ENCODE measurements at places on chromosomes 16 and 17.
A peak's percentile ranks its signal among the peaks of the same experiment; 100 is the strongest.

- no peak overlapping the region for H3K4me3 ChIP-seq
- no peaks in the 10 kb centered on the region for H3K36me3 ChIP-seq
- H3K27me3 ChIP-seq, result peaks cover 5% of the 10 kb centered on the region
Measured at GRCh38 chr16:7303660-7304200, 28.9 kb upstream of the RBFOX1 start.

GRCh38 chr17:82963104-82963950, 116.1 kb upstream of the METRNL start:
- DNase-seq, result peak; percentile 50
- no peak overlapping the region for H3K27ac ChIP-seq
- H3K36me3 ChIP-seq, result peaks cover 14% of the 10 kb centered on the region

GRCh38 chr17:4425398-4425797, 8.3 kb upstream of the SPNS3 start:
- H3K4me1 ChIP-seq, result peaks cover 6% of the 10 kb centered on the region
- H3K27ac ChIP-seq, result no peak overlapping the region
- peaks cover 4% of the 10 kb centered on the region for H3K27me3 ChIP-seq
- DNase-seq, result no peak

DNA sequence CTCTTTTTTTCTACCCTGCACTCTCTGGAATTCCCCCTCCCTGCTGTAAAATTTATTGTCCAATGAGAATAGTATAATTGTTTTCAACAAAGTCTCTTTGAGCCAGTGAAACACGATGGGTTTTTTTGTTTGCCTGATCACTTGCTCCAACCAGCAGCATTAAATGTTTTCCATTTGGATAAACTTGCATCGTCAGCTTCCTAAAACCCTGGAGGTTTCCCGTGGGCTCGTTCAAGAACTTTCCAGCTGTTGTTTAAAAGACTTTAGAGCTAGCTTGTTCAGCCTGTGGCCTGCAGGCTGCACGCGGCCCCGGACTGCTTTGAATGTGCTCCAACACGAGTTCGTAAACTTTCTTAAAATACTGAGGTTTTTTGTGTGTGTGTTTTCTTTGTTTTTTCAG, 14.9 kb downstream of the NAGPA start:
- H3K4me3 ChIP-seq, result no peak overlapping the region
- no peaks in the 10 kb centered on the region for H3K4me1 ChIP-seq
- no peaks in the 10 kb centered on the region for H3K27me3 ChIP-seq
- no peak for DNase-seq
- H3K27ac ChIP-seq, result no peak overlapping the region

GRCh38 chr16:11194913-11195312, 61.1 kb downstream of the SOCS1 start:
- H3K27me3 ChIP-seq, result no peaks in the 10 kb centered on the region
- no peak overlapping the region for H3K4me3 ChIP-seq
- H3K4me1 ChIP-seq, result peaks cover 77% of the 10 kb centered on the region

DNA sequence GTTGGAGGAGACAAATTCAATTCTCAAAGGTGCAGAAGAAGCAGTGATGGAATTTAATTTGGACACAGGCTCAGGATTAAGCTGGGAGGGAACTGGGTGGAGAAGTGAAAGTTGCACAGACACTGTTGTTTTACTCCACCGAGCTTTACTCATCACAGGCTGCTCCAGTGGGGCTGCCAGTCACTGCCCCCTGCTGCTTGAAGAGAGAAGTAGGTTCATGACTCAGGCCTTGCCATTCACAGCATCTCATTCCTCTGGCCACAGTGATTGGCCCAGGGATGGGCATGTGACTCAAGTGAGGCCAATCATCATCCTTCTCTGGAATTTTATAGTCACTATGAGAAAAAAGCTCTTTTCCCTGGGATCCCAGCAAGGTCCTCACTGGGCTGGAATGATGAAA, 11.8 kb downstream of the GNAO1 start:
- H3K4me3 ChIP-seq, result no peak overlapping the region
- no peak overlapping the region for H3K27ac ChIP-seq
- no peaks in the 10 kb centered on the region for H3K4me1 ChIP-seq
- no peaks in the 10 kb centered on the region for H3K36me3 ChIP-seq

- H3K36me3 ChIP-seq, result no peaks in the 10 kb centered on the region
- no peak for DNase-seq
- H3K4me3 ChIP-seq, result no peak overlapping the region
- no peak overlapping the region for H3K27ac ChIP-seq
Measured at GRCh38 chr16:63050391-63050790, 1014.2 kb upstream of the CDH8 start.

- H3K27ac ChIP-seq, result no peak overlapping the region
- peaks cover 41% of the 10 kb centered on the region for H3K4me1 ChIP-seq
- no peak for DNase-seq
- no peaks in the 10 kb centered on the region for H3K36me3 ChIP-seq
- H3K4me3 ChIP-seq, result no peak overlapping the region
Measured at GRCh38 chr16:87809150-87809902, 43.5 kb upstream of the KLHDC4 start.

GRCh38 chr17:17757956-17758845, 76.9 kb downstream of the RAI1 start:
- H3K4me3 ChIP-seq, result no peak overlapping the region
- no peaks in the 10 kb centered on the region for H3K27me3 ChIP-seq
- H3K27ac ChIP-seq, result no peak overlapping the region
- H3K4me1 ChIP-seq, result peaks cover 20% of the 10 kb centered on the region

- H3K36me3 ChIP-seq, result peaks cover 17% of the 10 kb centered on the region
- peak overlapping the region; percentile 30 for H3K4me3 ChIP-seq
- peaks cover 61% of the 10 kb centered on the region for H3K4me1 ChIP-seq
- no peaks in the 10 kb centered on the region for H3K27me3 ChIP-seq
- peak; percentile 66 for DNase-seq
Measured at GRCh38 chr16:75099738-75100602, 16.6 kb downstream of the LDHD start.

- no peaks in the 10 kb centered on the region for H3K27me3 ChIP-seq
- peaks cover 58% of the 10 kb centered on the region for H3K4me1 ChIP-seq
- peak overlapping the region; percentile 89 for H3K27ac ChIP-seq
- H3K4me3 ChIP-seq, result peak overlapping the region; percentile 87
Measured at GRCh38 chr17:78132084-78132676, 1.6 kb downstream of the TMC8 start.

DNA sequence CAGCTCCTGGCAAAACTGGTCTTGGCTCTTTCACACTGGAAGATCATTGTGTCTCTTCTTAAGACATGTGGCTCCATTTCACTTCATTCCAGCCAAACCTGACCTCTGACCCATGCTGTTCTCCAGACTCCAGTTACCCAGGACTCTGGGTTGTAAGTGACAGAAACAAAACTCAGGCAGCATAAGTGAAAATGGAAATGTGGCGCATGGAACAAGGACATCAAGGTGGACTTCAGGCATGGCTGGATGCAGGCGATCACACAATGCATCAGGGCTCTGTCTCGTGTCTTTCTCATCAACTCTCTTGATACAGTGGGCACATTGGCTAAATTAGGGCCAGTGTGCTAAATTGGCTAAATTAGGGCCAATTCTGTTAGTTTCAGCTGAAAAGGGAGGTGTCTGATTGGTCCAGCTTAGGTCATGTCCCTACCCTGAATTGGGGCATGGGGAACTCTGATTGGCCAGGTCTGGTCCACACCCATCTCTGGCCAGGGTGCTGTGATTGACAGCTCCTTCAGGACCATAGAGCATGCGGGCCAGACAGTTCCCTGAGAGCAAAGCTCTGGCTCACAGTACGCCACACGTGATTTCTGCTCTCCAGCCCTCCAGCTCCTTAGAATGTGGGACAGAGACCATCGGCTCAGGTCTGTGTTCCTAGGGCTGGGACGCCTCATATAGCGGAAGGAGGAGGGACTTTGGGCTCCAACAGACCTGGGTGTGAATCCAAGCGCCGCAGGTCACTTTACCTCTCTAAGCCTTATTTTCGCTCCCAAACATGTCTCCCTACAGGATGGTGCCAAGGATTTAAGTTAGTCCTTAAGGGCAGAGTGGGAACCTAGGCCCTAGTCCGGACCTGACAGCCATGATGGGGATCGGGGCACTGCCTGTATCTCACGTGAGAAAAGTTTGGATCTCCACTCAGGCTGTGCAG, 17.5 kb downstream of the SOCS1 start:
- no peaks in the 10 kb centered on the region for H3K36me3 ChIP-seq
- peaks cover 40% of the 10 kb centered on the region for H3K4me1 ChIP-seq
- no peak for DNase-seq

DNA sequence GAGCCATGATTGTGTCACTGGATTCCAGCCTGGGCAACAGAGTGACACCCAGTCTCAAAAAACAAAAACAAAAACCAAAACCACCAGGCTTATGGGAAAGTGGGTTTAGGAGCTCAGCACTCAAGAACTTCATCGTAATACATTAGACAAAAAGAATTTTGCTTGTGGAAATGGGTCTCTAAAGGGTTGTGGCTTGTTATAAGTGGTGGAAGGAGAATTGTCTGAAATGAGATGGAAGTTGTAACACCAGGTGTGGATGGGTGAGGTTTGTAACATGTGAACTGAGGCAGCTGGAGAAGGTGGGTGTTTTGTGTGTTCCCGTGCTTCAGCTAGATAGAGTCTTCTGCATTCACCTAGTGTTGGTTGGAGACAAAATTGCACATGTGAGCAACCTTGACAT, 35.8 kb downstream of the CDH1 start:
- peaks cover 11% of the 10 kb centered on the region for H3K4me1 ChIP-seq
- H3K4me3 ChIP-seq, result no peak overlapping the region
- no peaks in the 10 kb centered on the region for H3K36me3 ChIP-seq
- H3K27me3 ChIP-seq, result peaks cover 38% of the 10 kb centered on the region

GRCh38 chr16:66254751-66255150, 111.7 kb upstream of the CDH5 start:
- no peaks in the 10 kb centered on the region for H3K4me1 ChIP-seq
- DNase-seq, result no peak
- H3K36me3 ChIP-seq, result no peaks in the 10 kb centered on the region
- H3K27me3 ChIP-seq, result peaks cover 8% of the 10 kb centered on the region
- no peak overlapping the region for H3K27ac ChIP-seq

GRCh38 chr17:21687136-21687953, 5.0 kb upstream of the KCNJ18 start:
- H3K4me1 ChIP-seq, result no peaks in the 10 kb centered on the region
- no peak for DNase-seq
- H3K27ac ChIP-seq, result no peak overlapping the region
- H3K4me3 ChIP-seq, result no peak overlapping the region
- no peaks in the 10 kb centered on the region for H3K36me3 ChIP-seq

DNA sequence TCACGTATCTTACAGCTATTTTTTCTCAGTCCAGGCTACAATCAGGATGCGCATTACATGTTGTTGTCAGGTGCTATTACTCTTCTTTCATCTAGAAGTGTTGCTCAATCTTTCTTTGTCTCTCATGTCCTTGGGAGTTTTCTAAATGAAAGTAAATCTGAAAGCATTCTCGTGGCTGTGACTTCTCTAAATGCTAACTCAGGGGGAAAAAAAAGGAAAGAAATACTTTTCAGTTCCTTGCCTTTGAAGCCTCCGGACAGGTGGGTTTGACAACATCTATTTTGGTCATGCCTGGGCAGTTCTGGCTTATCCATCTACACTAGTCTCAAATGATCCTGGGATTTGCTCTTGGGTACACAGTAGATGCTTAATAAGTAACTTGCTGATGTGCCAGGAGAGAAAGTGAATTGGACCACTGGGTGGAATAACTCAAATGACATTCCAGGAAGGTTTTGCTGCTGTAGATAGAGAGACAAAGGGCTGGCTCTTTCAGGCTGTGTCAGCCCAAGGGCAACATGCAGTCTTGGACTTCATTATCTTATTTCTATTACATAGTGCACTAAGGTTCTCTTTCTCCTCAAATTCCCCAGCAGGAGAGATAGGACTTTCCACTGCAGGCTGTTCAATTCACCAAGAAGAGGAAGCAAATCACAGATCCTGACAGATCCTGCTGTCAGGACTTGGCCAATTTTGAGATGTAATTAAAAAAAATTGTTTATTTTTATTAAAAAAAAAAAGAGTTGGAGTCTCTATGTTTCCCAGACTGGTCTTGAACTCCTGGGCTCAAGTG, 63.6 kb upstream of the NFAT5 start:
- DNase-seq, result no peak
- no peak overlapping the region for H3K4me3 ChIP-seq
- peaks cover 6% of the 10 kb centered on the region for H3K4me1 ChIP-seq

DNA sequence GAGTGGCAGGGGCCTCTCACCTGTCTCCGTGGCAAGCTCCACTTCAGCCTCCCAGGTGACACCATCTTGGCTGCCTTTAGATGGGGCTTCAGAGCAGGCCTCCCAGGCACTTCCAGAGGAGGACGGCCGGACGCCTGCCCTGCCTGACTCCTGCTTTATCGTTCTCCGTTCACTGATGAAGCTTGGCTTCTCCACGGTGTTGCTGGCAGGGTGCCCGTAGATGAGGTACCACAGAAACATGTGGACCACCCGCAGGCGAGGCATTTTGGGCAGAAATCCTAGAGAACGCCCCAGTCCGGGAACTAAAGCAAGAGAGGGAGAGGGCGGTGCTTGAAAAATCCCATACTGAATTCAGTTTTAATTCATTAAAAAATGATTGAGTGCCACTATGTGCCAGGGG, 54.5 kb downstream of the GTF3C1 start:
- H3K4me1 ChIP-seq, result peaks cover 2% of the 10 kb centered on the region
- no peaks in the 10 kb centered on the region for H3K27me3 ChIP-seq
- H3K27ac ChIP-seq, result no peak overlapping the region
- H3K36me3 ChIP-seq, result peaks cover 42% of the 10 kb centered on the region

DNA sequence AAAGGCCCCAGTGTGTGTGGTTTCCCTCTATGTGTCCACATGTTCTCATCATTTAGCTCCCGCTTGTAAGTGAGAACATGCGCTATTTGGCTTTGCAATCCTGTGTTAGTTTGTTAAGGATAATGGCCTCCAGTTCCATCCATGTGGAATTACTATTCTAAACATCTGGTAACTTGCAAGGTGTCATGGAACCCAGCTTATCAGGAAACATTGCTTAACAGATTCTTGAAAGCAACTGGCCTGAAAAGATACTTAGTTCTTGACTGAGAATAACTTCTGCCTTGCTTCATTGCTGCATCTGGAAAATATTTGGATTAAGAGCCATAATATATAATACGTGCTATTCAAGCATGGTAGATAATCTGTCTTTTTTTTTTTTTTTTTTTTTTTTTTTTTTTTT, 27.8 kb downstream of the PAFAH1B1 start:
- DNase-seq, result no peak
- no peak overlapping the region for H3K27ac ChIP-seq
- peaks cover 11% of the 10 kb centered on the region for H3K4me1 ChIP-seq
- no peaks in the 10 kb centered on the region for H3K27me3 ChIP-seq
- H3K36me3 ChIP-seq, result peaks cover 43% of the 10 kb centered on the region
- H3K4me3 ChIP-seq, result no peak overlapping the region

Measured in activated CD4-positive, alpha-beta memory T cell treated with anti-CD3 and anti-CD28 coated beads, Interleukin-2, amount 10 ng/mL, durations not matched to agents 7 days and 5 days (primary cell).